ENCODE measurements at places on chromosomes 3 and 15.

DNA sequence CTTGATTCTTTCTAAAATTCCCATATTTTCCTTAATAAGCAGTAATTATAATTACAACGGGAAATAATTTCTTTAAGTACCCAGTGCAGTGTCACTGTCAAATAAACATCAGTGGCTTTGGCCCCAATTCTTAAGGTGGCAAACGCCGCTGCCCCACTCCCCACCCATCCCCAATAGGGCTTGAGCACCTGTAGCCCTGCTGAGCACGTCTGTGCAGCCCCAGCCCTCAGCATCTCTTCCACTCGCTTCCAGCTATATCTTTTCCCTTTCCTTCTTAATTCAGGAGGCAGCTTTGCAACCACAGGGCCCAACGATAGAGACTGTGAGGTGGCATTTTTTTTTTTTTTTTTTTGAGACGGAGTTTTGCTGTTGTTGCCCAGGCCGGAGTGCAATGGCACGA lies 9.0 kb downstream of the PPM1M start:
- DNase-seq, result no peak

DNA sequence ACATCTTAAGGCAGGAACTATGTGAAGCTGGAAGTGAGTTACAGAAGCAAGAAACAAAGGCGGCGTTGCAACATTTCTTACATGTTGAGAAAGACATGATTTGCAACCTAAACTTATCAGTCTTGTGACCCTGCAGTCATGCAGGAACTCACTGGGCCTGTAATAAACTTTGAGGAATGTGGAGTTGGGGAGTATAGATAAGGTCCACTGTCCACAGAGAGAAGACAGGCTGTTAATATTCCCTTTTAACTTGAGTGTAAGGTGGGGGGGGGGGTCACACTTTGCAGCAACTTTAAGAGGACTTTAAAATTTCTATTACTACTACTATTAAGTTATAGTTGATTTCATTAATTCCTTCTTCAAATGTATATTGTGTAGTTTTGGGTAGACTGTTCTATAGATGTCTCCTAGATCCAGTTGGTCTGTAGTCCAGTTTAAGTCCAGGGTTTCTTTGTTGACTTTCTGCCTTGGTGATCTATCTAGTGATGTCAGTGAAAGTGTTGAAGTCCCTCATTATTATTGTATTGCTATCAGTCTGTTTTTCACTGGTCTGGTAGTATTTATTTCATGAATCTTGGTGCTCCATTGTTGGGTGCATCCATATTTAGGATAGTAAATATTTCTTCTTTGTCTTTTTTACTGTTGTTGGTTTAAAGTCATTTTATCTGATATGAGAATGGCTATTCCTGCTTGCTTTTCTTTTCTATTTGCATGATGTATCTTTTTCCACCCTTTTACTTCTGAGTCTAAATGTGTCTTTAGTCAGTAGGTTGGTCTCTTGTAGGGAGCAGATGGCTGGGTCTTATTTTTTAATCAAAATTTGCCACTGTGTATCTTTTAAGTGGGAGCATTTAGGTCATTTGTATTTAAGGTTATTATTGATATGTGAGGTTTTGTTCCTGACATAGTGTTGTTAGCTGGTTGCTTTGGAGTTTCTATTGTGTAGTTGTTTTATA lies 15.6 kb upstream of the FAM98B start:
- no peak for DNase-seq

GRCh38 chr3:120227710-120228347 lies 57.2 kb downstream of the GPR156 start:
- no peak for DNase-seq

DNA sequence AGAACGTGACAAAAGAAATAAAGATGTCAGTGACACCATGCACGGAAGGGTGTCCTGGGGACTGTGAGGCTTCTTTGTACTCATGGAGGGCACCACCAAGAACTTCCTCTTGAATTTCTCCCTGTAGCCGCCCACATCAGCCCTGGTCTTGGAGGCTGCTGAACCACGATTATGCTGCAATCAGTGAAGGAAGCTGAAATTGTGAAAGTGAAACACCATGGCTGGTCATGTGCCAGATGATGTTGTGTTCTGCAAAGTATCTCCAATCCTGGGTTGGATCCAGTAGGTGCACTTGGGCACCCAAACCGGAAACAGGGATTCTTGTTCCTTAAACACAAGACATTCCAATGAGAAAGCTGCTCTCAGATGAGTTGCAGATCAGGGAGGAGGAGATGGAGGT lies 104.4 kb upstream of the GOLGA6L6 start:
- peak; percentile 25 for DNase-seq

GRCh38 chr3:100748220-100748619 lies 38.9 kb downstream of the TFG start:
- no peak for DNase-seq

- DNase-seq, result peak; percentile 33
These were observed 127.5 kb downstream of the BDH1 start for GRCh38 chr3:197428117-197428801.

GRCh38 chr3:52080830-52081719 lies 24.7 kb upstream of the DUSP7 start:
- DNase-seq, result no peak

DNA sequence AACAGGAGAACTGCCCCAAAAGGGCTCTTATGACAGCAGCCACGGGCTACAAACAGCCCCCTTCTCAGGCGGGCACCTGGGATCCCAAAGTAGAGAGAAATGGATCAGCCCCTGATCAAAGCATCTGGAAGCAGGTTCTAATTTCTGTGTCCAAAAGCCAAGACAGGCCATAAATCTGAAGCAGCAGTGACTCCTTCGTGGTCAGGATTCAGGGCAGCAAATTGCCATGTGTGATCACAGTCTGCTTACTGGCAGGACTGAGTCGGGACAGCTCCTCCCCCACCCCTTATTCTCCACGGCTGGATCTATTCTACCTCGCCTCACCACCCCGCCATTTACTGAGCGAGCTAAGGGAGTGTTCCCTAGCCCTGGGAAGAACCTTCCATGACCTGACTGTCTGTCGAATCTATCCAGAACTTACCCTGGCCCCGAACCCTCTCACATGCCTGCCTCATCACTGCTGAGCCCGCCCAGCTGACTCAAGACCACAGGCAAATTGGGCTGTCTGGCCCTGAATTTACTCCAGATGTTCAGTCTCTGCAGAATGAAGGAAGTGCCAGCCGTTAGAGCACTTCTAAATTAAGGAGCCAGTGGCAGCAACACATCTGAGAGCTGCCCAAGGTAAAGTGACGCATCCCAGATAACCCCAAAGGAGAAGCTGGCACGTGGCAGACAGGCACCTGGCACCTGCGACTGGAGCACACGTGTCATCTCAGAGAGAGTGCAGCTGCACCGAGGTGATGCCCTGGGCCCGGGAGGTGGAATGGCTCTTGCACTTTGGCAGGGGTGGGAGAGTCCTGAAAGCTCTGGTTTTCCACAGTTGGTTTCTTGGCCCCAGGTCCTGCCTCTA lies 1.3 kb downstream of the LRRC15 start:
- DNase-seq, result no peak

- no peak for DNase-seq
These were observed 62.0 kb downstream of the EEFSEC start for GRCh38 chr3:128215290-128215689.

DNA sequence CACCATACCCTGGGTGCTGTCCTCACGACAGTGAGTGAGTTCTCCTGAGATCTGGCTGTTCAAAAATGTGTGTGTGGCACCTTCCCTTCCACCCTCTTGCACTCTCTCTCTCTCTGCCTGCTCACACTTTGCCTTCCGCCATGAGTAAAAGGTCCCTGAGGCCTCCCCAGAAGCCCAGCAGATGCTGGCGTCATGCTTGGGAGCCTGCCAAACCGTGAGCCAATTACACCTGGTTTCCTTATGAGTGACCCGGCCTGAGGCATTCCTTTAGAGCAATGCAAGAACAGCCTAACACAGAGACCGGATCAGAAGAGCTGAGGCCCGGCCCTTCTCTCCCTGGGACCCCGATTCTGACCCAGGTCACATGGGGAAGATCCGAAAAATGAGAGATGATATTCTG lies 15.4 kb downstream of the TMEM44 start:
- DNase-seq, result no peak

GRCh38 chr3:36650271-36650671 lies 114.1 kb downstream of the DCLK3 start:
- DNase-seq, result no peak

GRCh38 chr3:143151004-143151731 lies 31.6 kb downstream of the CHST2 start:
- DNase-seq, result no peak

- no peak for DNase-seq
These were observed 107.2 kb downstream of the FRMD5 start for GRCh38 chr15:44087578-44088465.

DNA sequence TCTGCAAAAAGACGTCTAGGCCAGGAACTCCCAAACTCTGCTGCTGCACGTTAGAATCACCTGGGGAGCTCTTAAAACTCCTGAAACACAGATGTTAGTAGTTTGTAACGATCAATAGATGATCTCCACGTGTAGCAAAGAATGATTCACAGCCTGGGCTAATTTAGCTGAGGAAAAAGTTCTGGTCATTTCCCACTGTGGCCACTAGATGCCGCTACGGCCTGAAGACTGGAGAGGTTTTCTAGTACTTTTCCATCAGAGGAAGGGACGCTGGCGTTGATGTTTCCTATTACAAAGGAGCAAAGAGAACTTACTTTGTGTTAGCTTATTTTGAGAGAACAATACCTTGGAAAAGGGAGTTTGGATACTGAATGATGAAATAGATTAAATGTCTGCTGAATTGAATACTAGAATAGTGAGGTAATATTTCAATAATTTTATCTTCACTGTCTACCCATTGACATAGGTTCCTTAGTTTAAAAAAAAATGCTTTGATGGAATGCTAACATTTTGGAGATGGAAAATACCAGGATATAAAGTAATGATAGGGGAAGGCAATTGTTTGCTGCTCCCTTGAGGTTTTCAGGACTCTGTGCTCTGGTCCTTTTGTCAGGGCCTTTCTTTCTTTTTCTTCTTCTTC lies 159.1 kb downstream of the P3H2 start:
- DNase-seq, result peak; percentile 68

DNA sequence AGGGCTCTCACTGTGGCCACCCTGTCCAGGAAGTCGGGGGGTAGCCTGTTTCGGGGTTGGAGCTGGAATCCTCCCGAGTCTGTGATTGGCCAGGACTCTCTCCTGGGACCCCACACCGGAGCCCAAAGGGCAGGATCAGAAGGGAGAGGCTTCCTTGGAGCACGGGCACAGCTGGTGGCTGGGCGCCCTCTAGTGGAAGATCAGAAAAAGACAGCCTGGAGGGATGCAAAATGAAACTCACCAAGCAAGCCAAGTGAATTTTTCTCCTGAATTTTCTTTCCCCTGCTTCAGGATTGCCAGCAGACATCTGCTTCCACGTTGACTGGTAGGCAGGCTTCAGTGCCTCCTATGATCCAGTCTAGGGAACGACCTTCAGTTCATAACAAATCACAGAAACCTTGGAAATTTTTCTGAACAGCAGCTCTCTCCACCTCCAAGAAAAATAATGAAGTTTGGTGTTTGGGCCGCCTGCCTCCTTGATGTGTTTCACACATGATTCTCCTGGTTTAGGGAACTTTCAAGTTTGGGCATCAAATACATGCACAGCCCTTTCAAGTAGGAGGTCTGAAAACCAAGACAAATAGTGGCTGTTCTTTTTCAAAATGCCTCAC lies 224.6 kb downstream of the VPS13C start:
- peak; percentile 49 for DNase-seq

DNA sequence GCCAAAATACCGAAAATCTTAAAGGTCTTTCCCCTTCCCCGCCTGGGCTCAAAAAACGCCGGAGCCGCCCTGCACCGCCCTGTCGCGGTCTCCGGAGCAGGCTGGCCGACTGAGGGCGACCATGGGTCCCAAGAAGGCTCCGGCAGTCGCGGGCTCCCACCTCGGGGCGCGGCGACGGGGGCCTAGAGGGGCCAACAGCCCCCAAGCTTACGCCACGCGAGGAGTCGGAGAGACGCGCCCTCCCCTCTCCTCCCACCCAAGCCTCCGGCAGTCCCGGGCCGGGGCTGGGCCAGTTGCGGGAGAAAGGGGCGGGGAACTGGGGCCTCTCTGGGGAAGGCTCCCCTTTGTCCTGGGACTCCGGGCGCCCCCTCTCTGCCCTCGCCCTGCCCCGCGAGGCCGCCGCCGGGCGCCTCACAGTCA lies 69.2 kb downstream of the GOLGA8B start:
- no peak for DNase-seq

DNA sequence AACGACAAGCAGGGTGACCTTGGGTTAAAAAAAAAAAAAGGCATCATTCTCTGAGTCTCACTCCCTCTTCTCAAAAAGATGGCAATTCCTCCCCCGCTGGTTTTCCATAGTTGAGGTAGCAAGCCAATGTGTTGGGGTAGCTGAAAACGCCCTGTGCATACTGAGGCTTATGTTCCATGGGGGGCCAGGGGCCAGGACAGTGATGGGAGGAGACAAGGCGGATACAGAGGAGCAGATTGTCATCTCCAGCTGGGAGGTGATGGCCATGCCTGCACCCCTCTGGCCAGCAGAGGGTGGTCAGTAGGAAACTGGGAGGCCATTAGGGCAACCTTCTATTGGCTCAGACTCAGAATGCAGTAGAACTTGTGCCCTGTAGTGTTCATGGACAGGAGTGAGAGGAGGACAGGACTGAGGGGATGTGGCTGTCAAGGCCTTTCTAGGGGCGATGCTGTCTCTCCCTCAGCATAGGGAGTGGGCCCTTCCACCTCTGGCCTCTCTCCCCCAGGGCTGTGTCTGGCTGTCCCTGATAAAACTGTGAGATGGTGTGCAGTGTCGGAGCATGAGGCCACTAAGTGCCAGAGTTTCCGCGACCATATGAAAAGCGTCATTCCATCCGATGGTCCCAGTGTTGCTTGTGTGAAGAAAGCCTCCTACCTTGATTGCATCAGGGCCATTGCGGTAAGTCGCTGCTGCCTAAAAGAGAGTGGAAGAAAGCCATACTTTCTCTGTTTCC lies 1.9 kb downstream of the TF start:
- no peak for DNase-seq

- DNase-seq, result no peak
These were observed 35.9 kb downstream of the RARB start for GRCh38 chr3:25463836-25464418.

GRCh38 chr3:87350367-87351199 lies 74.2 kb upstream of the POU1F1 start:
- DNase-seq, result no peak

GRCh38 chr3:72615776-72616175 lies 232.5 kb downstream of the SHQ1 start:
- no peak for DNase-seq

DNA sequence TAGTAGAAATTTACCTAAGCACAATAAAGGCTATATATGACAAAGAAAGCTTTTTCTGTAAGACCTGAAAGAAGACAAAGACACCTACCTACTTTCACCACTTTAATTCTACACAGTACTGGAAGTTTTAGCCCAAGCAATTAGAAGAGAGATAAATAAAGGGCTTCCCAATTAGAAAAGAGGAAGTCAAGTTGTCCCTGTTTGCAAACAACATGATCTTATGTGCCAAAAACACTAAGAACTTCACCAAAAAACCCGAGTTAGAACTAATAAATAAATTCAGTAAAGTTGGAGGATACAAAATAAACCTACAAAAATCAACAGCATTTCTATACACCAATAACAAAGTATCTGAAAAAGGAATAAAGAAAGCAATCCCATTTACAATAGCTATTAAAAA lies 190.9 kb downstream of the NR2F2 start:
- no peak for DNase-seq

GRCh38 chr15:52114261-52115055 lies 1.9 kb upstream of the BCL2L10 start:
- no peak for DNase-seq

GRCh38 chr15:72342385-72342784 lies 22.4 kb upstream of the CELF6 start:
- DNase-seq, result no peak

GRCh38 chr15:25180606-25181292 lies 226.0 kb downstream of the SNRPN start:
- no peak for DNase-seq
